ENCODE measurements at places on chromosomes 1 and 21.

DNA sequence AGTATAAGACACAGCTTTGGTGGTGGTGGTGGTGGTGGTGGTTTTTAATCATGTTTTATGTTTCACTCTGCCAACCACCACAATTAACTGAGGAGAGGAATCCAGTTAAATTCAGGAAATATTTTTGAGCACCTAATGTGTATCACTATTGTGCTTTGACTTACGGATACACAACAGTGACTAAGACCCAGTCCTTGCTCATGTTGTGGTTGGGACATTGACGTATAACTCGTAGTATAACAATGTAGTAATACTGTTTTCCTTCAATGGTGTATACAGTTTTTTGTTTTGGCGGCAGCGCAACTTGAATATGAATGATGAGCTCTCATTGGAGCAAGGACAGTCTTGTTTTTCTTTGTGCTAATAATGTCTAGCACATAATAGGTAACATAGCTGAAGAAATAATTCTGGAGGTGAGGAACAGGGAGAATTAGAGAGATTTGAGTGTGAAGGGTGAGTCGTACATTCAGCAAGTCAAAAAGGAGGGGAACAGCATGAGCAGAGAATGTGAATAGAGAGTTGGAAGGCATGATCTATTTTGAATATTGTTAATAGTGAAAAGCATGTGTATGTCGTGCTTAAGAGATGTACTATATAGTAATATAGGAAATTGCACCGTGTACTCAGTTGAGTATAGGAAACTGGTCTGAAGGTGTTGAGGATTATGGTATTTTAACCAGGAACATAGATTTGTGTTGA lies 5.5 kb downstream of the CACYBP start:
- DNase-seq = no peak

GRCh38 chr1:8363767-8364301 lies 45.9 kb downstream of the SLC45A1 start:
- DNase-seq = no peak

DNA sequence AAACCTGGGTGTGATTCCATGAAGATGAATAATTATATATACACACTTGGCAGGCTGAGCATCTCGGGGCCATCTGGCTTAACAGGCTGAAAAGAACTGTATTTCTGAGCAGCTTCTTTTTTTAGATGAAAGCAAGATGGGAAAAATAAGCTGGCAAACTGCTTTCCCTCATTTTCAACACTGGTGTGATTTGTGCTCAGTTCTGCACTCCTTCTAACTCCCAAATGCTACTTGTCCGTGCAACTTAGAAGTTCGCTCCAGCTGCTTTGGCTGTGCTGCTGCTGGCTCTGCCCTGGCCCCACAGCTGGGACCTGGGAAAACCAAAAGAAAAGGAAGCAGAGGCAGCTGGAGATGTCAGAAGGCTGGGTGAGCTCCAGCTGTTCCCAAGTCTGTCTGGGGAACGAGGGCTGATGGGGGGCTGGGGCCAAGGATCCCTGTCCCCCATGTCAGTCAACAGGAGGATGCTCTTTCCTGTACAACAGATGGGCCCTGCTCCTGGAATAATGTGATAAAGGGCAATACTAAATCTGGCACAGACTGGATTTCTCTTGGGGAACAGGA lies 44.9 kb downstream of the PAFAH2 start:
- DNase-seq = no peak

- DNase-seq = peak; percentile 28
These were observed 11.5 kb downstream of the MORN1 start for GRCh38 chr1:2379733-2380404.

DNA sequence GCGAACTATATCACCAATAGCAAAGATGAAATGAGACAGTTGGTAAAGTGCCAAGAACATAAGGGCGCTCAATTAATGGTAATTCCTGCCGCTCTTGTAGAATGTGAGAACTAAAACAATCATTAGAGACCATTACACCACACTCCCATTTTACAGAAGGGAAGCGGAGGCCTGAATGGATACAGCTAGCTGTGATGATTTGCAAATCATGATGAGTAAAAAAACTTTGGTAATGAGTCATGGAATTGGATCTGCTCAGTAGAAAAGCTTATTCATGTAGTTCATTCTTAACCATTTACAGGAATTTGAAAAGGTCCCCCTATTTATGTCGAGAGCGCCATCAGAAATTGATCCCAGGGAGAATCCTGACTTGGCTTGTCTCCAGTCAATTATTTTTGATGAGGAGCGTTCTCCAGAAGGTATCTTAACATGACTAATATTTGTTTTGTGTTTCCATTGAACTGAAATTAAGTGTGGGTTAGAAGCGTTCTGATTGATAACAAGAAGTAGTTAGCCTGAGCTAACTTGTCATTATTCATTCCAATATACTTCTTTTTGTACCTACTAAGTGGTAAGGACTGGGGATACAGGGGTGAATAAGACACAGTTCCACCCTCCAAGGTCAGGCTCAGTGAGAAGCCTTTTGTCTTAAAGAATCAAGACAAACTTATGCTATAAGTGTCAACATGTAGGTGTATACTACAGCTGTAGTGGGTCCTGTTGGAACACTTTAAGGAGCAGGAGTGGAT lies 812 bp downstream of the TTC4 start:
- DNase-seq = no peak

DNA sequence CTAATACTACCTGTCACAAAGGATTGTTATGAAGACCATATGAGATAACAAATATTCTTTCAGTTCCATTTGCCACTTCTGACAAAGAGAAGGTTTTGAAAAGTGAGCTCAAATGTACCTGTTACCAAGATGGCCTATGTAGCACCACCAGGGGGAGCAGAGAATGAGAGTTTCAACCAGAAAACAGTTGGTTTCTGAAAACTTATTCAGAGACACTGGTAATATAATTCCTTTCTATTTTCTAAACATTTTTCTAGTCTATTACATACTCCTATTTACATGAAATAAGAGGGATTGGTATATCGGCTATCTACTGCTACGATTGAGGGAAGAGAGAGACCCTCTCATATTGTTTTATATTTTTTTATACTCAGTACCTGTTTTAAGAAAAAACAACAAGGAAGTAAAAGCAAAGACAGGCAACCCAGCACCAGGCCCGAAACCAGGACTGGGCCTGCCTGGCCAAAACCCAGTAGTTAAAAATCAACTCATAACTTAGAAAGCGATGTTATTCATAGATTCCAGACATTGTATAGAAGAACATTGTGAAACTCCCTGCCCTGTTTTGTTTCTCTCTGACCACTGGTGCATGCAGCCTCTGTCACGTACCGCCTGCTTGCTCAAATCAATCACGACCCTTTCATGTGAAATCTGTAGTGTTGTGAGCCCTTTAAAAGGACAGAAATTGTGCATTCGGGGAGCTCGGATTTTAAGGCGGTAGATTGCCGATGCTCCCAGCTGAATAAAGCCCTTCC lies 48.3 kb downstream of the IL23R start:
- DNase-seq = no peak

GRCh38 chr1:117164209-117164608 lies 42.7 kb upstream of the TRIM45 start:
- no peak for DNase-seq

- DNase-seq = no peak
These were observed 47.8 kb downstream of the COL6A1 start for GRCh38 chr21:46029186-46029924.

DNA sequence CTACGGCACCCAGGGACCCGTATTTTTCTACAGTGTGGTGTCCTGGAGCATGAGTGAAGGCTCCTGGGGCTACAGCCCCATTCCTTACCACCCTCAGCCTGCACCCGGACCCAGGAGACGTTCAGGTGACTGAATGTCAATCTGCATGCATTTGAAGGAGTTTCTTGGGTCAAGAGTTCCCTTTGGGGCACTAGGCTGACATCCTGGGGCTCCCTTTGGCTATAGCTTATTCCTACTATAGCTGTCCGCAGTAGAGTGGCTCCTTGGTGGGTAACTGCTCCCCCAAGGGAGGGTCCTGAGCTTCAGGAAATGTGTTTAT lies 19.9 kb upstream of the LRRN2 start:
- no peak for DNase-seq

DNA sequence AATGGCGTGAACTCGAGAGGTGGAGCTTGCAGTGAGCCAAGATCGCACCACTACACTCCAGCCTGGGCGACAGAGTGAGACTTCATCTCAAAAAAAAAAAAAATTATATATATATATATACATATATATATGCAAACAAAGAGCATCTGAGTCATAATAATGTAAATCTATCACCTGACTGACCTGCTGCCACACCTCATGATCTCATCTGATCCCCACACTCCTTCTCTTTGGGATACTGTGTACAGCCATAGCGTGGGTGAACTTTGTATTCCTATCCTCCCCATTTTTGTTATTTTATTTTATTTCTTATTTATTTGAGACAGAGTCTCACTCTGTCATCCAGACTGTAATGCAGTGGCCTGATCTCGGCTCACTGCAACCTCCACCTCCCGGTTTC lies 2.6 kb upstream of the HDAC1 start:
- no peak for DNase-seq

DNA sequence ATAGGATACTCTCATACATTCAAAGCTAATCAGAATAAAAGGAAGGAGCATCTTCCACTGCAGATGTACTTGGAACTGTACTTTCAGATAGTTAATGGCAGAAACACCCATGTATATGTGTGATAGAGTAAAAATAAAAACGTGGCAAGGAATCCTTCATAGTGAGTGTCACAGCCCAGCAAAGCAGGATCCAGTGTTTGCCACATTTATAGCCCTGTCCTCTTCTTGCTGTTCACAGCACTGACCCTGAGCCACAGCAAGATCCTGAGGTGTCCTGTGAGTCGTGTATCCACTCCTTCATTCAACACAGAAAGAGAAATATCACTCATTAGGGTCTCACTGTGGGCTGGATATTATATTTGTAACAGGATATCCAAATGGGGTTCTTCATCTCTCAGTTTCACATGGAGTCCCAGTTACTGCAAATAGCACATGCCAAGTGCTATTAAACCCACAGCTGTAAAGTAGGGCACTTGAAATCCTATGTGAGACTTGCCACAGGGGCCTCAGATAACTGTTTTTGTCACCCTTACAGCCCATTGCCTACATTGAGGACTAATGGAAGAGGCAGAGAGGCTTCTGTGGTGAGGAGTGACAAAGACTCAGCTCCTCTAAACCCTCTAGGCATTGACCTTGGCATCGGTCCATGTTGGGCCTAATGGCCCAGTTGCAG lies 41.3 kb downstream of the CYP2J2 start:
- no peak for DNase-seq
